ENCODE measurements at places on chromosomes 4 and X.

GRCh38 chrX:3771766-3772165 is 58.3 kb upstream of the PRKX start:
- no peak for DNase-seq

GRCh38 chr4:62816566-62816965 is 1592.7 kb downstream of the TECRL start:
- DNase-seq, result no peak

DNA sequence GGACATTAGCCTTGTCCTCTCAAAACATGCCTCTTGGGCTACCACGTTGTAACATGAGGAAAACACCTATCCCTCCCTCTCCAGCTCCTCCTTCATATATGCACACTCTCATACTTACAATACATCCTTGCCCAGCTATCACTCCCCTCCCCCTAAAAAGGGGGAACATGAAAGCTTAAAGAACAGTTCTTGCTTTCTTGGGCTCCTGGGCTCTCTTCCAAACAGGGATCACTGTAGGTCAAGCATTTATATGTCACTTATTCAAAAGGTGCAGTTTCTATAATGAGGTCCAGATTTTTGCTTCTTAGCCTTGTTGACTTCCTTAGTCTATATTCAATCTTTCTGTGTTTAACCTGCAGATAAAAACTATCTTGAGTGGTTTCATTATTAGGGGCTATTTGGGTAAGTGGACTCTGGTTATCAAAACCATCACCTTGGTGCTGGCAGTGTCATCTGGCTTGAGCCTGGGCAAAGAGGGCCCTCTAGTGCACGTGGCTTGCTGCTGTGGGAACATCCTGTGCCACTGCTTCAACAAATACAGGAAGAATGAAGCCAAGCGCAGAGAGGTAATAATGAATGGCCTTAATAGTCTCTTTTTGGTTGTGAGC is 119.4 kb downstream of the AKAP4 start:
- no peak for DNase-seq

DNA sequence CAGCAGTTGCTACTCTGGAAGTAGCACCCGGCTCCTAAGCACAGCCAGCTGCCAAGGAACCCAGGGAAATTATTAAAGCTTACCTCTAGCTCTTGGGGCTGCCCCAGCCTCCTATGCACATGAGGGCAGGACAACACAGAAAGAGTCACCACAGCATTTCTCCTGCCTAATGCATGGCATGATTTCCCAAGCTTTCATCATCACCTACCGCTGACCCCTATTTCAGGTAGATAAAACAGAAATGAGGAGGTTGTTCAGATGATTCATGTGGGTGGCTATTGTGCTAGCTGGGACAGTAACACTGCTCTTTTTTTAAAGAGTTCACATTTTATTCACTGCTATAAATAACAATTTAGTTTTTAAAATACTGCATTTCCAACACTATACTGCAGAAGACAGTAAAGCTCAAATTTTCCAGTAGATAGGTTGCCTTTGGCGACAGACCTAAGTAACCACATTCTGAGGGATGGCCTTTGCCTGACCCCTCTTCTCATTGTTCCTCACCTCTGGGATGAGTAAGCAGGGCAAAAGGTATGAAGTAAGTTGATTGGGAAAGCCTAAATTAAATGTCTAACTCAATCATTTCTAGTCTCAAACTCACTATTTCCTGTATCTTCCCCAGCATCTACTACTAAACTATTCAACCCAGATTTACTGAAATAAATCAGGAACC is 16.7 kb downstream of the CASK start:
- DNase-seq, result no peak

DNA sequence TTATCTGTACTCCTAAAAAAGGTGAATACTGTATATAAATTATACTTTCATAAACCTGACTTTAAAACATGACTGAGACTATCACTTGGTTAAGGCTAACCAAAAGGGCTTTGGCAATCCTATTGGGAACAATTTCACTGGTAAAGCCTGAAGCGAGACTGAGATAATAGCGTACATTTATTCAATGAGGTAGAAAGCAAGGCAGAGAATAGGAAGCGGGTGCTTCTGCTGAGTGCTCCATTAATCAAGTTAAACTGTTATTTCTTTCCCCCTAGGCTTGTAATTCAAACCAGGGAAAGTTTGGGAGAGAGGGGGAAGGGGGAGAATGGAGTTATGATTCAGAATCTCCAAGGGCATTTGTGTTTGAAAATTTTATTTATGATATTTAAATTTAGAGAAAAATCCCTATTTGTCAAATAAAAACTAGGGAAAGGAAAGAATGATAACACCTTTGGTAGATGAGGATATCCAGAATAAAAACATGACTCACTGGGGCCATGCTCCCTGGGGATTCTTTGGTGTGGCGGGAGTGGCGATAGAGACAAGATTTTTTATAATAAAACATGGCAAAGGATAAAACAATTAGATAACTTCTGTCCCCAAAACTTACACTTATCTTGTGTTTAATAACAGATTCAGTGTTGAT is 34.6 kb upstream of the SORBS2 start:
- no peak for DNase-seq

- DNase-seq, result no peak
Measured at GRCh38 chr4:10747186-10747585, 62.6 kb upstream of the CLNK start.

GRCh38 chr4:106270736-106271135 is 45.3 kb downstream of the TBCK start:
- no peak for DNase-seq

DNA sequence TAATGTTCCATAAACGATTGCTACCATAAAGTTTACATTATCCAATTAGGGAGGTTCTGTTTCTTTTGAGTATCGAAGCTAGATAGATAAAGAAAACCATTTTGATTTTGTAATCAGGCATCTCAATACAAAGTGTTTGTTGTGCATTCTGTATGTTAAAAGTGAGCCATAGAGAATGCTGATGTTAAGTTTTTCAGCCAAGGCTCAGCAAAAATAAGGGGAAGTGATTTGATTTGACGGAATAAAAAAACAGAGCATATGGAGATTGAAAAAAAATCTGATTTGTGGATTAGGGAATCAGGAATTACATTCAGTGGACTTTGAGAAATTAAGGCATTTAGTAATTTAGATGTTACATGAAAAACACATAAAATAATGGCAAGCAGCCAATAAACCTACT is 314.8 kb downstream of the PPP3CA start:
- DNase-seq, result no peak

DNA sequence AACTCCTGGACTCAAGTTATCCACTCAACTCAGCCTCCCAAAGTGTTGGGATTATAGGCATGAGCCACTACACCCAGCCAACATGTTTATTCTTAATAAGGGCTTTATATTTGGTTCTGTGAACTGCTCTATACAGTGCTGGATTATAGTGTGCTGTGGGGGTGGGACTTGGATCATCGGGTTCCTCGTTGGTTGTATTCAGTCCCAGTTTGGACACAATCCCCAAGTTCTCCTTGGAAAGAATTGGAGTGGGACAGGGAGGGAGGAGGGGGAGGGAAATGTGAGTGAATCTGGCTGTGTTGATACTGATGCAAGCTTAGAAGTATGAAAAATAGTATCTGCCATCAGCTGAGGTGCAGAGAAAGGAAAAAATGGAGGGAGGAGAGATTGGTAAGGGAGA is 121.3 kb downstream of the KIT start:
- DNase-seq, result no peak

DNA sequence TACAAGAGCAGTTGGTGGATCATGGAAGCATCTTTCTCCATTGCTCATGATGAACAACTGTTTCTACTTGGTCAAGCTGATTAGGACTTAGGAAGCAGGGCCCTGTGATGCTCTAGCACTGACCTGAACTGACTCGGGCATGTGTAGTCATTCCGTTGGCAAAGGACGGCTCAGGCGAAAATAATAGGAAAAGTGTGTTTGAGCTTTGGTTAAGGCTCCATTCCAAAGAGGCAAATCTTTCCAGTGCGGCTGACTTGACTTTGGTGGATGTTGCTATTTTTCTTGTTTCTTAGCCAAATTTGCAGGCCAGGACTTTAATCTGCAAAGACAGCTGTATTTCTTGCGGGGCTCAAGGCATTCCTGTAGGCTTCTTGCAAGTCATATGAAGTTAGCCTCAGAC is 39.5 kb downstream of the ZNF518B start:
- no peak for DNase-seq

- no peak for DNase-seq
Measured at GRCh38 chrX:150062292-150063137, 124.2 kb upstream of the EOLA2 start.

DNA sequence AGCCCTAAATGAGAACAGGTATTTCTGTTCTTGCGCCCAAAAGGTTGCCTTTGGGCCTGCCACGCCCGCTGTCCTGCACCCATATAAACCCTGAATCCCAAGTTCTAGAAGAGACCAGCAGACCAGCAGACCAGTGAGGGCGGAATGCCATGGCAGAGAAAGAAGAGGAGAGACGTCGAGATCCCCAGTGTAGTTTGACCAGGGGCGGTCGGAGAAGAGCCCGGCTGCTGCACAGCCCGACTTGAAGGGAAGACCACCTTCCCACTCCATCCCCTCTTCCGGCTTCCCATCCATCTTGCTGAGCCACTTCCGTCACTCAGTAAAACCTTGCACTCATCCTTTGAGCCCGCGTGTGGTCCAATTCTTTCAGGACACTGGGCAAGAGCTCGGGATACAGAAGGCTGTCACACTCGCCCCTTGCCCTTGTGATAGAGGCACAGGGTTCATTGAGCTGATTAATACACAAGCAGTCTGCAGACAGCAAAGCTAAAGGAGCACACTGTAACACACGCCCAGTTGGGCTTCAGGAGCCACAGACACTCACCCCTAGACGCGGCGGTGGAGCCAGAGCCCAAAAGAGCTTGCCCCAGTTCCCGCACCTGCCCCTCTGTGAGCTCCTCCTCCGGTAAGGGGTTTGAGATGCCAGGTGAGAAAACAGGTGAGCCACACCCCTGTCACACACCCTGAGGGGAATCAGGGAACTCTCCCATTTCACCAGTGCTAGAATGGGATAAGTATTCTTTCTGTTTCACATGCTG is 230.8 kb downstream of the PCDH10 start:
- no peak for DNase-seq

DNA sequence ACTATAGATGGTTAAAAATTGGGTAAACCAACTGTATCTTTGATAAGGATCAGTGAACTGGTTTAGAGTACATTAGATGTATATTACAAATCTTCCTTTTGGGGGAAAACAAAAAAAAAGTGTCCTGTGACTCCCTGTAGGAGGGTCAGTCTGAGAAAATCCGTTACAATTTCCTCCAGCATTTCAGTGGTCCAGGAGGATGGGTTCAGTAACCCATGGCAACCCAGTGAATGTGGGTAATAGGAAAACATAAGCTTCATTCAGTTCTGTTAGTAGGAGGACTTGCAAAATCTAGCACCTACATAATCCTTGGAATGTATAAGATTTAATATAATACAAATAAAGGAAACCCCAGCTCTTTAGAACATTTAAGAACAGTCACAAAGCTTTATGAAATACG is 16.2 kb downstream of the STOX2 start:
- DNase-seq, result no peak

DNA sequence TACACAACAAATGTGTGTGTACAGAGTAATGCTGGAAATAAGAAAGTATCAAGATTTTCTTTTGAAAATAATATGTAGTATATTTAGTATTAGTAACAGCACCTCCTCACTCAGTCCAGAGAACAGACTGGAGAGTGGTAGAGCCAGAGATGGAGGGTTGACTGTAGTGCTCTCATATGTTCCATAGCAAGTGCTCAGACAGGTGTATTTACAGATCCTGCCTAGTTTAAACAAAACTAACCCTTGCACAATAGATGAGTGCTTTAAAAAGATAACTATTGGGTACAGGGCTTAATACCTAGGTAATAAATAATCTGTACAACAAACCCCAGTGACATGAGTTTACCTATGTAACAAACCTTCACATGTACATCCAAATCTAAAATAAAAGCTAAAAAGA is 381.0 kb upstream of the EMCN start:
- no peak for DNase-seq

GRCh38 chr4:3335982-3336381 is 43.2 kb downstream of the RGS12 start:
- no peak for DNase-seq

DNA sequence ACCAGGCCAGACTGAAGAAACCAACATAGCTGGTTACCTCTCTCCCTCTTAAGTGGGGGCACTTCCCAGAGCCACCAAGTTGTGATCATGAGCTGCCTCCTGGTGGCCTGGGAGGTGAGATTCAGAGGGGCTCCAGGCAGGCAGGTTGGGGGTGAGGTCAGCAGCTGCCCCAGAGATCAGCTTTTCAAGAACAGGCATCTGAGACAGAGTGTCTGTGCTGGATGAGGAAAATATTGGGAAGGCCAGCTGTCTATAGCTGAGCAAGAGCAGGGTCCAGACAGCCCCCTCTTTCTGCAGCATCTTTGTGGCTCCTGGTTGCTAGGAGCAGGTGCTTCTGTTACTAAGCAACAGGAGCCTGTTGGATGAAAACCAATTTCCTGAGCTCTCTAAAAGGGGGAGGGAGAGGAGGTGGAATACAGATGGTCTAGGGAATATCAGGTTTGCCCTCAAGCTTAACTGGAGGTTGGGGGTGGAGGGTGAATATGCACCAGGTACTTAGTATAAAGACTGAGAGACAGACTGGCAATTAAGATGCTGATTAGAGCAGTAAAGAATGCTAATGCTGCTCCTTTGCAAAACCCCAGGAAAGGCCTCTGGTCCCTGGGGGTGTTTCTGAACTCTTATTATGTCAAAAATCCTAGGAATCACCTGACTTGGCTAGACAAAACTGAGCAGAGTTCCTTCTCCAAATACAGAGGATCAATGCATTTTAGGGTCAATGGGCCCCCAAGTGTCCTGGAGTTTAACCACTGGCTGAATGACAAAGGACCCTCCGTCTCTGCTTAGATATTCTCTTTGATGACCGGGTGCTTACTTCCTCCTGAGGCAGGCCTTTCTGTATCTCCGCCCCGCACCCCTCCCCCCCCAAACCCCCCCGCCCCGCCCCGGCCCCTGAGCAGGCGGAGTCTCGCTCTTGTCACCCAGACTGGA is 21.4 kb downstream of the ZCCHC13 start:
- DNase-seq, result no peak

DNA sequence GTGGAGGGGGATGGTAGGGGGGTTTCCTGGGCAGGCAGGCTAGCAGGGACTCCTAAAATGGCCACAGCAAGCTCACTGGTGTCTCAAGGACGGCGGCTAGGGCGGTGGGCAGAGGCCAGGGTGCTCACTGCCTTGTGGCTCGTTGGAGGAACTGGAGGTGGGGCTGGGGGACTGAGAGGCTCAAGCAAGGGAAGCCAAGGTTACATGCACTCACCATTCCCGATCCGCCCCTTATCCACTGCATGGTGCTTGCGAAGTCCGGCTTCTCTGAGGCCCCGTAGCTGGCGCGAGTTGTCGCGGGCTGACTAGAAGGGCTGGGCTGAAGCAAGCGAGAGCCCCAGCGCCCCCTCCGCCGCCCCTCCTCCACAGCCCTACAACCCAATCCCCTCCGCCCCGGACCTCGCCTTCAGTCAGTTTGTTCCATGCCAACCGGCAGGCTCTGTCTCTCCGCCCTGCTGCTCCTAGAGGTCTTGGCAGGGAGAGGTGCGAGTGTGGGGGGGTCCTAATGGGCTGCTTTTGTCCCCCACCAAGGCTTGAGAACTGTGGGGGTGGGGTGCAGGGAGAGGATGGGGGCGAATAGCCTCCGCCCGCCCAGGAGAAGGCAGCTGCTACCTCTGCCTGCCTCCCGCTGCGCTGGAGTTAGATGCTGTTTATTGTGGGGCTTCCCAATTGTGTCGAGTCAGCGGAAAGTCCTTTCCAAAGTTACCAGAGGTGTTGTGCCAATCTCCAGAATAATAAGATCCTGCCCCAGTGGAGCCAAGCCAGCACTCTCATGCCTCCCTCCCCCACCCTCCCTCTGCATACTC is at the start of gene ARHGEF9:
TSS of gene ARHGEF9 (minus strand) at position 313 of the 806 bp plus-strand sequence. CDS start at position 244, 69 bp downstream.
- no peak for DNase-seq

GRCh38 chrX:111322231-111322855 is 52.1 kb upstream of the CAPN6 start:
- DNase-seq, result no peak

Measured in CD4-positive, alpha-beta T cell treated with Interleukin-12 subunit alpha and Interleukin-12 subunit beta, for 1 hour (primary cell).